MM.1S (cell line): ENCODE measurements at places on chromosomes 2 and 18.
A peak's percentile ranks its signal among the peaks of the same experiment; 100 is the strongest.

DNA sequence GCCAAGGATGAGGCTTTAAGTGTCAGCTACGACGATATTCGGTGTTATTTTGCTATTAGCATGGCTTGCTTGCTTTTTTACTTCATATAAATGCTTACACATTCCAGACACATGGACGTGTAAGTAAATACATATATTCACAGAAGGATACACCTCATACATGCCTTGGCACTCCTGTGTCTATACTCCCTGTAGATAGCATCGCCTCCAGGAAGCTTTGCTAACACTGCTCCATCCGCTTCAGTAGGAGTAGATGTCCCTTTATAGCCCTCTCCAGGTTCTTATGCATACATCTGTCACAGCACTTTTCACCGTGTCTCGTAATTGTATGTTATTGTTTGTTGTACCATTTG, 27.5 kb upstream of the KCTD1 start:
- DNase-seq: no peak

DNA sequence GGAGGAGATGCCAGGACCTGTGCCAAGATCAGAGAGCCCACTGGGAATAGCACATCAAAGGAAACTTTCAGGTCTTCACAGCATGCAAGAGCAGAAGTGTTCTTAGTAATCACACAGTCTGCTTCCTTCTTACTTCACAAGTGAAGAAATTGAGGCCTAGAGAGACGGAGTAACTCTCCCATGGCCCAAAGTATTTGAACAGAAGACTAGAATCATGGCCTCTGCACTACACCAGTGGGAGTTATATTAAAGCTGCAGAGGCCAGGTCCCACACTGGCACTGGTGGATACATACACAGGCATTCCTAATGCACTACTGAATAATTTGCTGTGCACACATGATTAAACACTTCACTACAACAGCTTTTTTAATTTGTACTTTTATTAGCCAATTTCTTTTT, 107.6 kb upstream of the RMP24 start:
- DNase-seq: no peak

DNA sequence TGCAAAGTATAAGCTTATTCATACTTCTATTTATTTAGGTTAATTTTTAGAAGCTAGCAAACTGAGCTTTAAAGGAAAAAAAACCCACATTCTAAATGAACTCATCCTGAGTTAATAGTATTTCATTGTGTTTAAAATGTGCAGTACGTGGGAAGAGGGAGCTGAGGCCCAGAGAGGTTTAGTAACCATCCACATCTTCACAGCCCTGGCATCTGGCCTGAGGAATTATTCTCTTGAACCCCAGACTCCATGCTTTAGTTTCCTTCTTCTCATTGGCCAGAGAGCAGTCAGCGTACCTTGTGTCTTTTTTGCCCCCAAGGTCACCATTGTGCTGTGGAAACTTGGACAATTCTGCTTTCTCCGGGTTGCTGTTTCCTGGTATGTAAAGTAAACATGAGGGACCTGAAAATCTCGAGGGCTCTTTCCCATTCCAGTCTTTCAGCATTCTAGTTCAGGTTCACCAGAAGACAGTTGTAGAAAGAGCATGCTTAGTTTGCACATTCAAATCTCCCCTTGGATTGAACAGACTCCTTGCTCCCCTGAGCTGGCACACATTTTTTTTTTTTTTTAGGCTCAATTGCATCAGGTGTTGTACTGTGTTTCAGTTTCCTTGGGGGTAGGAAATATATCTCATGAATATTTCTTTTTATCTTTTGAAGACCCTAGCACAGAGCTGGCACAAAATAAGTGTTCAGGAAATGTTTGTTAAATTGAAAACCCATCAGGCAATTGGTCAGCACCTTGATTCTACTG, 81.4 kb downstream of the MYCN start:
- DNase-seq: no peak

DNA sequence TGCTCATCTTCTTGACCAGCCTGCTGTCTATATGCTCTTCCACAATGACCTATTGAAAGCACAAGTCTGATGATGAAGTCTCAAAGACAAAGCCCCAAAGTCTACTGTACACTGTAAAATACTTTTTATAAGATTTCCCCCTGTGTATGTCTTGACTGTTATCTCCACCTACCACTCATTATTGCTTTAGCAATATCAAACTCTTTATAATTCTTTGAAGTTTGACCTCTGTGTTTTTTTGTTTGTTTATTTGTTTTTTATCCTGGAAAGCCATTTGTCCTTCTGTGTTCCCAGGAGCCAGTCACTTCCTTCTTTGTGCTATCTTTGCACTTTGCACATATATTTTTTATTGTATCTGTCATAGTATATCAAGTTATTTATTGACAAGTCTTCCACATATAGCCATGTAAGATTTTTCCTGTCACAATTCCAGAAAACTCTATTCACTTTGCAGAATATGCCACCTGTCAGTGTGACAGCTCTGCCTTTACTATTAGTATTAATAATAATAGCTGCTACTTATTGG, 66.3 kb downstream of the RND3 start:
- DNase-seq: no peak

DNA sequence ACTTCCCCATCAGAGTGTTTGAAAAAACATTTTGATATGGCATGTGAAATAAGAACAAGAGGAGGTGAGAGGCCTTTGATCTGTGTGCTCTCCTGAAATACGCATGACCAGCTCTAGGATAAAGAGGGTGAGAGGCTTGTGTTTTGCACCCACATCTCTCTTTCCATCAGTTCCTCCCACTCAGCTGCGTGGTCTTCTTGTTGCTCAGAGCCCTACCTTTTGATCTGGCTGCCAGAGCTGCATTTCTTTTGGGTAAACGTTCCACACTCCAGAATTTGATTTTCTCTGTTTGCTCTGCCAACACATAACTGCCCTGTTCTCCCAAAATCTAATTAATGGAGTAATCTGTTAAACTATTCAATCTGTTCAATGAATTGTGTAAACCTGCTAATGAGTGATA, 72.0 kb upstream of the FN1 start:
- DNase-seq: no peak

DNA sequence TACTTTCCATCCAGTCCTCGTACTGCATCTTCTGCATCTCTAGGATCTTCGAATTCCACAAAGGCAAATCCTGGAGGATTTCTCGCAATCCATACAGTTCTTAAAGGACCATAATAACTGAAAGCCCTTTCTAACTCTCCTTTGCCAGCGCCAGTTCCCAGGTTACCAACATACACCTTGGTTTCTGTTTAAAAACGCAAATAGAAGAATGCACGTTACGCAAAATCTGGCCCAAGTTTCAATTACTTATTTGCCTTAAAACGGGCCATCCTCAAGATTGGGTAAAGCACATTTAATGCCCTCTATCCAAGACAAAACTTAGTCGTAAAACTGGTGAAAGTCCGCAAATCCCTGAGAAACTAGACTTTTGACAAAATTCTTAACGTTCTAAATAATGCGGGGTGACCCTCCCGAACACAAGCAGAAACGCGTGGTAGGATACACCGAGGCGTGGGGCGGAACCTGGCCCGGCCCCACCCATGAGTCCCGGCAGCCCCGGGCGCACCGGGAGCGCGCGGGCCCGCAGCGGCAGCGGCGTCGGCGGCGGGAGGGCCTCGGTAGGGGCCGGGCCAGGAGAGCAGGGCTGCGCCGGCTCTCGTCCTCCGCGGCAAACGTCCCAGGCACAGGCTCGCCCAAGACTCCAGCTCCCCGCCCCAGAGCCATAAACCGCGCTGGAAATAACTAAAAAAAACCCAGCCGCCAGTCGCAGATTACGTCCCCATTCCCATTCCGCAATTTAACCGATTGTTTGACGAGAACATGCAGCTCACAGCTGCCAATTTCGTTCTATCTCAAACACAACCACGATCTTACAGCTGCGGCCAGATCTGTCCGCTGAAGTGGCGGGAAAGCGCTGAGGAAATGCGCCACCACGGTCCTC, 910 bp downstream of the SRSF7 start:
- peak; percentile 57 for DNase-seq

DNA sequence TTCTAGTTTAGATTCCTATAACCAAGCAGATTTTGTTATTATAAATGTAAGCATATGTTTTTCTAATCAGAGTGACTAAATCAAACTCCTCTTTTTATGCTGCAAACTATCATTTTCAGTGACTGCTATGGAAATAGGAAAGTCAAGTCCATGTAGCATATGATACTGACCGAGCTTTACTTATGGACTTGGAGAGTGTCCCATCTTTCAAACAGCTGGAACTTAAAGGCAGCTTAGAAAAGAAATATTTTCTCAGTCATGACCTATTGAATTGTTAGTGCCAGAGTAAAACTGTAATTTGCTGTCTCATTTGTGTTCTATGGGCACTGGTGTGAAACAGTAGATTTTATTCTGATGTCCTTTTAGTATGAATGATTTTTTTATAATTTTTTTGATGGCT, 76.7 kb downstream of the PHLPP1 start:
- no peak for DNase-seq

- no peak for DNase-seq
These were observed 306.9 kb upstream of the NT5C1B start for GRCh38 chr2:18896125-18896764.

DNA sequence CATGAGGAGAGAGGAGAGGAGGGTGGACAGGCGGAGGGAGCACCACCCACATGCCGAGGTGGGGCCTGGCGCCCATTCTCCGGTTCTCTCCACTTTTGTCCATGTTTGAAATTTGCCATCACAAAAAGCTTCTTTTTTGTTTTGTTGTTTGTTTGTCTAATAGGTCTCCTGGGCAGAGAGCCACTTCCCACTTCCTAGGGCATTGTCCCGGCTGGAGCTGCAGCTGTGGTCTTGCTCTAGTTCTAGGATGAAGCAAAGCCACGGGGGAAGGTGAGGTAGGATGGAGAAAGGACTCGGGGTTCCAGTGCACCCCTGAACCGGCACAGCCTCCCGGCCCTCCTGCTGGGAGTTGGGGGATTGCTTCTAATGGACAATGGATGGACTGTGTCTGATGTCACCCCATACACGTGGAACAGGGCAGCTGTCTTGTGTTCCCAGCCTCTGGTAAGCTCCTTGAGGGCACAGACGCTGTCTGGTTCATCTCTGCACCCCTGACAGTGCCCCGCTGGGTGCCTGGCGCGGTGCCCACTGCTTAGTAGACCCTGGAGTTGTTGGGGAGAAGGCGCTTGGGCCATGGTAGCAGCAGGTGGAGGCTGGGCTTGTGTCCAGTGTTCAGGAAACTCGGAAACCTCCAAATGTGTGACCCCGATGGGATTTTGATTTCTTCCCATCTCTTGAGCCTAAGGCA, 278.4 kb downstream of the NDUFA10 start:
- no peak for DNase-seq

- DNase-seq: no peak
These were observed 17.4 kb downstream of the LRP2 start for GRCh38 chr2:169344736-169345485.

DNA sequence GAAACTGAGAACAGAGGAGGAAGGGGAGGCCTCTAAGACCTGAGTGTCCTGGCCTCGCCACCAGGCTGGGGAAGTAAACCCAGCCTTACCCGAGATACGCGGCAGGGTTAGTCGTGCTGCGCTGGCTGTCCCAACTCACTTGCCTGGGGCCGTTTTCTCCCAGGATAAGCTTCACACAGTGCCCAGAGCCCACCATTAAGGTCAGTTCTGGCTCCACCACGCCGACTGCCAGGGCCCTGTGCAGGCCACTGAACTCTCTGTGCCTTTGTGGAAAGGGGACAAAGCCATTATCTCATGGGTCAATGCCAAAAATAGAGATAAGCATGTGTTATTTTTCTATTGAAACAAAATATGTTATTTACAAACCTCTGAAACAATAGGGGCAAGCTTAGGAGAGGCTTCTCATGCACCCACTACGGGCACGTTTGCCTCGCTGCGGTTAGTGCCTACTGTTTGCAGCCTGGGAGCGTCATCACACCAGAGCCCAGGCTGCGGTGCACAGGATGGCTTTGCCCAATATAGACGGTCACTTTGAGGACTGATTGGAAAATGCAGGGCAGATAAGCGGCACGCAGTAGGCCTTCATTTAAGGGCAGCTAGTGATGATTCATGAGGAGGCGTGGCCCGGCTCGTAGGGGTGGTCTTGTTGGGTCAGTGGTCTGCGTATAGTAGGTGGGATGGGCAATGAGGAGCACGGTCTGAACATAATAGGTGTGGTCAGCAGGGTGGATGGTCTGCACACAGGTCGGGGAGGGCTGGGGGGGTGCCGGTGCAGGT, 242.1 kb downstream of the GLI2 start:
- DNase-seq: no peak

DNA sequence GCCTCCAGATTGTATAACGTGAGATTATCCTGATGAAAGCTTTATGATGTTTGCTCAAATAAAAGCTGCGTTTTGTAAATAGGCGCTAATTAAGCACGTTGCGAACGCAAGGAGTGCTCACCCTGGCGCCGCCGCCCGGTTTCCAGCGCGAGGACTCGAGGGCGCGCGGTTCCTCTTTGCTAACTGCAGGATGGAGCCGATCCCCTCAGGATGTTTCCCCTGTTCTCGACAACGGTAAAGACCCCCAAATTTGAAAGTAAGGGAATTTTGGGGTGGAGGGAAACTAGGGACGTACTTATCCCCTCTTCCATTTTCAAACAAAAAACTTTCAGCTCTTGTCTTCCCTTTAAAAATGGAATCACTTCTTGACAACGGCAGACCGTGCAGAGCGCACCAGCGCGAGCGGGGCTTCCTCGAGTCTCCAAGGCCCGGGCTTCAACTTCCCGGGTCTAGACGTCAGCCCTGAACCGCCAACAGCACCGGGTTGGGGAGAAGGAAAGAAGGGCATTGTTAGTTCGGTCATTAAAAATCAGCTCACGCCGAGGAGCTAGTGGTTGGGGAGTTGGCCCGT, 1.1 kb upstream of the GBX2 start:
- DNase-seq: no peak

GRCh38 chr18:53797998-53798495, 426.4 kb downstream of the MBD2 start:
- DNase-seq: no peak

DNA sequence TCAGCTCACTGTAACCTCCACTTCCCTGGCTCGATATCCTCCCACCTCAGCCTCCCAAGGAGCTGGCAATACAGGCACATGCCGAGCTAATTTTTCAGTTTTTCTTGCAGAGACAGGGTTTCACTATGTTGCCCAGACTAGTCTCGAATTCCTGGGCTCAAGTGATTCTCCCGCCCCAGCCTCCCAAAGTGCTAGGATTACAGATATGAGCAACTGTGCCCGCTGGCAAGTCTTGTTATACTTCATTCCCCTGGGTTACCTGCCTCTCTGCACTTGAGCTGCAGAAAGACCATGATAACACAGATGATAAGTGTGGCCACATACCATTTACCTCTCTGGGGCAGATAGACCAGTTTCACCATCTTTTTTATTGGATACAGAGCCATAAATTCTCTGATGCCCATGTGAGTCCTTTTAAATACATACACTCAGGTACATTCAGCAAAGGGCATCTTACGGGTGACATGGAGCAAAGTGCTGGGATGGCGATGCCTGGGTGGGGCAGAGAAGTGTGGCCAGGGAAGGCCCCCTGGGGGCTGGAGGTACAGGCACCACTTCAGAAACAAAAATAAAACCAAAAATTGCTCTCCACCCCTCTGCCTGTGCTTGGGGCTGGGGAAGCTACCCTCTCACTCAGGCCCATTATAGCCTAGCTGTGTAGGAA, 20.4 kb downstream of the CCT7 start:
- no peak for DNase-seq

DNA sequence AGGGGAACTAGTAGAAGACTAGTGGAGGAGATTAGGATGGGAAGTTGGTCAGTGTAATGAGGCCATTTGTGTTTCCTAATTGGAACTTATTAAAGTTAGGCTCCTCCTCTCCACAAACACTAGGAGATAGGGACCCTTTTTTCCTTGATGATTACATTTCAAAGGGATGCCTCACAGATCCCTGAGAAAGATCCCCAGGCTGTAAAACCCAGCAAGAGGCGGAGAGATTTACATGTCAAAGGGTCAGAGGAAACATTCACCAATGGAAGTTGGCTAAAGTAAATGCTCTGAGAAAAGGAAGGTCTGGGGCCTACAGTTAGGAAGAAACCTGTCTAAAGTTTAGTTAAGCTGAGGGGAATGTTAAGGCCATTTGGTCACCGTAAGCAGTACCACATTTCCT, 1.4 kb upstream of the CCDC85A start:
- no peak for DNase-seq
